Right renal pelvis (tissue), 4 donors: ENCODE measurements at places on chromosomes 5 and 9. TPM values are rescaled to one million over a fixed set of nuclear protein-coding genes. Genes with fewer than 3 reads are reported as not detected.

RCL1 gene
- polyA plus RNA-seq, result 18.3 TPM

COQ4 gene
- 70.1 TPM for polyA plus RNA-seq

PARP8 gene
- polyA plus RNA-seq, result 19.8 TPM

PCDHB16 gene
- 5.7 TPM for polyA plus RNA-seq

FBXO10 gene
- polyA plus RNA-seq, result 13.5 TPM

HTR4 gene
- polyA plus RNA-seq, result 0.05 TPM

C9orf153 gene
- polyA plus RNA-seq, result 0.16 TPM

LCN2 gene
- 1.9 TPM for polyA plus RNA-seq

CWC27 gene
- 43.9 TPM for polyA plus RNA-seq

RASEF gene
- 7.1 TPM for polyA plus RNA-seq

ADAMTSL1 gene
- 19.2 TPM for polyA plus RNA-seq

KCNV2 gene
- polyA plus RNA-seq, result not detected

LRRC70 gene
- polyA plus RNA-seq, result 7.0 TPM

CAVIN4 gene
- 2.5 TPM for polyA plus RNA-seq

ZNF300 gene
- 31.6 TPM for polyA plus RNA-seq

FLT4 gene
- 32.7 TPM for polyA plus RNA-seq

FCN2 gene
- 0.53 TPM for polyA plus RNA-seq

SLC4A9 gene
- 17.6 TPM for polyA plus RNA-seq

INSYN2B gene
- 1.5 TPM for polyA plus RNA-seq

IL5 gene
- polyA plus RNA-seq, result not detected

OLFM1 gene
- 7.3 TPM for polyA plus RNA-seq

WDR38 gene
- polyA plus RNA-seq, result 0.38 TPM

GDNF gene
- polyA plus RNA-seq, result 17.7 TPM

EXOC3 gene
- polyA plus RNA-seq, result 49.2 TPM

PCDHGA4 gene
- polyA plus RNA-seq, result 3.1 TPM

HINT2 gene
- polyA plus RNA-seq, result 66.4 TPM

OGN gene
- 72.1 TPM for polyA plus RNA-seq
